Activated effector memory CD4-positive, alpha-beta T cell treated with anti-CD3 and anti-CD28 coated beads, Interleukin-2, amount 50 U/mL, for 16 hours (primary cell): ENCODE measurements at places on chromosomes 7 and 10.
A peak's percentile ranks its signal among the peaks of the same experiment; 100 is the strongest.

DNA sequence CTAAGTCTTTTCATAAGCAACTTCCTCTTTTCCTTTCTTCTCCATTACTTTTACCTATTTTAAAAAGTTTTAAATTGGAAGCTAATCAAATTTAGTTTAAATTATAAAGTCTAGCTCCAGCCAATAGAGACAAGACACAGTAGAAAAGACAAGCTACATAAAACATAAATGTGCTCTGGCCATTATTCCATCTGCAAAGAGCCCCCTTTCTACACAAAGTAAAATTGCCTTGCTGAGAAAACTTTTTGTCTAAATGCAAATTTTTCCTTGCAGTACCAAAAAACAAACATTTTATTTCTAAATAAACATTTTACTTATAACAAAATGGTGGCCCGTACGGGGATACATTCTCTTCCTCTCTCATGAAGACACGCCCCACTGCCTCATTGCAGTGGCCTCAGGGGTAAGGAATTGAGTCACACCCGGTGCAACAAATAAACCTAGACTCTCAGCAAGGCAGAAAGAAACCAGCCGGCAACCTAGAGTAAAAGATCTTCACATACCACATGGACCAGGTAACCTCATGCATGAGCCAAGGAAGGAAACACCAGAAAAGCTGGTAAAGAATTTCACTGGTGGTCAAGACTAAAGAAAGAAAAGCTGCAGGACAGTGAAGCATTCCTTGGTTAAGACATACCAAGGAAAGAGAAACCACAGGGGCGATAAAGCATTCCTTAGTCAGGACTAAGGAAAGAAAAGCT, 71.6 kb upstream of the ZNF746 start:
- DNase-seq = no peak

DNA sequence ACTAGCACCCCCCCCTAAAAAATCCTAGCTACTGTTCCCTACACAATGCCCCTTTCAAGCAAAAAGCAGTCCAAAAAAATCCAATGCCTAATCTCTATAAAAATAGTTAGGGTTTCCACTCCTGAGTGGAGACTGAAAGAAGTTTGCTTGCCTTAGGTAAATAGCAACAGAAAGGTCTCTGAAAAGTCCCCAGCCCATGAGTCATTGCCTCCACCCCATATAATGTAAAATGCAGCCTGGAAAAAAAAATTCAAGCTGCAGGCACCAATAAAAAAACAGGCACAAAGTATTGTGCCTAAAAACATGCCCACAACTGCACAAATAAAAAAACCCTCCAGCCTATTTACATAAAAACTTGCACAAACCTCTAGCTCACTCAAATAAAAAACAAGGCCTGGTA, 47.5 kb downstream of the ZNF680 start:
- DNase-seq = no peak

DNA sequence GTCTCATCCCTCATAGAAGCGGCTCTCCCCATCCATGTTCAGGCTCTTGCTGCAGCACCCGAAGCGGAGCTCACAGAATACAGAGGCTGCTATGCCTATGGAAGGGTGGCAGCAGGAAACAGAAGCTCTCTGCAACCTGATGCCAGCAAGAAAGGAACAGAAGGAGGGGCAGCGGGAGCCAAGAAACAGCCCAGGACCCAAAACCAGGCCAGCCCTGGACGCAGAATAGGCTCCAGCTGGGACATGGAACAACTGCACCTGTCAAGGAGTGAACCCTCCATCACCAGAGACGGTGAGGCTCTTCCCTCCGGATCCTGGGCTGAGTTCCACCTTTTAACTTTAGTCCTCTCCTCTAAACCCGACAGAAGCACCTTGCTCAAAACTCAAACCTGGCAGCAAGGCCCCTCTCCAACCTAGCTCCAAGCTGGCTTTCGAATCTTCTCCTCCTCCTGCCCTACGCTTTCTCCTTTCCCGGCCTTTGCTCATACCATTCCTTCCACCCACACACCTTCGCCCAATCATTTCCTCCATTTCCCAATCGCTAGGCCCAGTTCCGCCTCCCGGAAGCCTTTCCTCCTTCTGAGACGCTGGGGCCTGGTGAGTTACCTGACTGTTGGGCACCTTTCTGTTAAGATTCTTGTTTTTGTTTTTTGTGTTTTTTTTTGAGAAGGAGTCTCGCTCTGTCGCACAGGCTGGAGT, 122.8 kb upstream of the ZNF92 start:
- DNase-seq = no peak

DNA sequence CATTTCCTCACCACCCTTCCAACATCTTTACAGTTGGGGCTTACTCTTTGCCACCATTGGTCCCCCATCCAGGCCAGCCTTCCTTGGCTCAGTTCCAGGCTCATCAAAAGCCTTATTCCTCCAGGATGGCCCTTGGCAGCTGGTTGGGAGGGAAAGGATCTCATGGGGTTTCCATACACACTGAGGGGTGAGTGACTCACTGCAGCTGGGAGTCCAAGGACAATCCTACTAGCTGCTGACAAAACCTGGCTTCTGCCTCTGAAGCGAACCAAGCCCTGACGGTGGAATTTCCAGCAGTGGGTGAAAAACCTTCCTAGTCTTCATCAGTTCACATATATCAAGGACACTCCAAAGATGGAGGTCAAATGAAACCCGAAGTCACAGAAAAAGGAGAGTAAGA, 22.9 kb downstream of the CRHR2 start:
- DNase-seq = no peak

DNA sequence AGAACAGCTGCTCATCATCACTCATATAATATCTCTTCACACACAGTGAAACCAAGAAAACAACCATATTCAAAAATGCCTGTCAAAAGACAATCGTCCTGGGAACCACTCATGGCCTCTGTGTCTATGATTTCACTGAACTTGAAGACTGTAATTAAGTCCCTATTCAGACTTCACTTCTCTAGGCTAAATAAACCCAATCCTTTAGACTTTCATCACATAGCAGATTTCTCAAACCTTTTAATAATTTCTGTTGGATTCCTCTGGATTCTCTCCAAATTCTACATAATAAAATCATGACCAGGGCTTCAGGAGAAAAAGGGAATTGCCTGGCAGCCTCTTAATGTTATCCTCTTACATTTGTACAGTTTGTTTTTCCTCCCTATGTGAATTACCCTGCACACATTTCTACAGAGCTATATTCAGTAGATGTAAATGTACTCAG, 201.1 kb downstream of the LRRN3 start:
- DNase-seq = no peak

- DNase-seq = no peak
These were observed 109.9 kb upstream of the JAZF1 start for GRCh38 chr7:28290496-28290895.

DNA sequence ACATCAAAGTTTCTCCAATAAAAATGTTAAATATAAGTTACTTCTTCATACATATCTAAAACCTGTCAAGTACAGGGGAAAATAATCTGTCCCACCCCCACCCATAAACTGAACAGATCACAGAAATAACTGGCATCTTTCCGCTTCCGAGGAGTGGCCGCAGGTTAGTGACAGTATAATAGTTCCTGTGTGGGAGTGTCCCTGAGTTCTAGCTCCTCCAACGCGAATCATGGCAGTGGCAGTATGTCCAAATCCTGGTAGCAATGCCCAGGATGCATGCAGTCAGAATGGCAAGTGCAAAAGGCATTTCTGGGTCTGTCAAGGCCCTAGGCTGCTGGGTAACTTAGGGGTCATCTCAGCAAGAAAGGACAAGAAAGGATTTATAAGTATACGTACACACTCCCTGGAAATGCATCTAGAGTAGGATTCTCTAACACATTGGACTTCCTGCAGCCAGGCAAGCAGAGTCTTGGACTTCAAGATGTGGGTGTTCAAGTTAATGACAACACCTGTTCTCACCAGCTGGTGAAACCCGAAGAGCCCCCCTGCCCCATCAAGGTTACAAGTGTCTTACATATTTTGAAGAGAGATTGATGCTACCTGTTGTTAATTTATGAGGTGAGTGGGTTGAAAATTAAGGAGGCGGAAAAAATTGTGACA, 94.4 kb upstream of the COL1A2 start:
- no peak for DNase-seq

- DNase-seq = no peak
These were observed 73.3 kb downstream of the ARID5B start for GRCh38 chr10:61974601-61975390.

GRCh38 chr7:17474724-17475344, 176.4 kb downstream of the AHR start:
- no peak for DNase-seq

DNA sequence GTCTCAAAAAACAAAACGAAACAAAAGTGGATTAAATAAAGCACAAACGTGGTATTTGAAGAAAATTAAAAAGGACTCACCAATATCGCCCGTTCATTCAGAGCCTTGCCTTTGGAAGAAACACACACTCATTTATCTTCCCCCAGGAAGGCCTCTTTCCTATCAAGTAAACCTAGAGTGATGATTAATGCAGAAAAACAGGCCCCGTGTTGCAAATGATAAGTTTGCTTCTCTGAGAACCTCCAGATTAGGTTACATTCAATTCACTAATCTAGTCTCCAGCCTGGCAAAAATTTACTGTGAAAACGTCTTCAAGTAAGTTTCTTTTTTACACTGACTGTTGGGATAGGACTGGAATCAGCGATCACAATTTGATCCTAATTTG, 78.0 kb upstream of the C1GALT1 start:
- DNase-seq = no peak

DNA sequence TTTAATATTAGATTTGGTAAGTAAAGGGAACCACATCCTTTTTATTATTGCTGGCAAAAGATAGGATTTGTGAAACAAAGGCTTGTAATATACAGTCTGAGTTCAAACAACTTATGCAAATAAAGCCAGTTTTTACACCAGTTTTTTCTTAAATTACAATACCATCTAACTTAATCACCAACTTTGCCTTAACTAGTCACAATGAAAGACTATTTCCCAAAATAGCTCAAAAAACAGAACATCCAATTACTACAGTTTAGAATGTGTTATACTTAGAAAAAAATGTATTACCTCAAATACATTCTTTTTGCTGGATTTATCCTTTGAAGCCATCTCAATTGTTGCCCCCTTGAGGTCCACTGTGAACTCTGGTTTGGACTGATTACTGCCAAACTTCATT, 108.5 kb downstream of the ARHGAP12 start:
- DNase-seq = no peak

DNA sequence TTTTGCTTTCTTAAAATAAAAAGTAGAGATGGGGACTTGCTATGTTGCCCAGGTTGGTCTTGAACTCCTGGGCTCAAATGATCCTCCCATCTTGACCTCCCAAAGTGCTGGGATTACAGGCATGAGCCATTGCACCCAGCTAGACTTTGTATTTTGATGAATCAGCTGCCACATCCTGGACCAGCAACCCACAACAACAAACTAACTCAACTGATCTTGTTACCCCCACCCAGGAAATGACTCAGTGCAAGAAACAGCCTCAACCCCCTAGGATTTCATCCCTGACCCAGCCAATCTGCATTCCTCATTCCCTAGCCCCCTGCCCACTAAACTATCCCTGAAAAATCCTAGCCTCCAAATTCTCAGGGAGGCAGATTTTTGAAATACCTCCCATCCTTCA, 123.8 kb downstream of the IPMK start:
- DNase-seq = no peak

- DNase-seq = no peak
These were observed 197.6 kb upstream of the STK17A start for GRCh38 chr7:43385309-43385680.

DNA sequence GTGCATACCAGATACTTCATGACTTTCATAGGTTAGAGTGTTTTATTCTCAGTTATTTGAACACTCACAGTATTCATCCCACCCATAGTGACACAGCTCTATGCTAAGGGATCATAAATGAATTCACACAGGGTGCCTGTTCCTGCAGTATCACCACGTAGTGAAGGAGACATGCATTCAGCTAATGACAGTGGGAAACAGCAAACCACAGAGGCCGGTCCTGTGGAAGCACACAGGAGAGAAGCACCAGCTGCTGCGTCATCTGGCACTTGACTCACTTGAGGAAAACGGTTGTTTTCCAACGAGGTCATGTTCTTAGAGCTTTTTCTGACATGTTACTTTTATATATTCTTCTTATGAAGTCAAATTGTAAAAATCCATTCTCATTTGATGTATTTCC, 73.0 kb downstream of the UBE3C start:
- DNase-seq = no peak

DNA sequence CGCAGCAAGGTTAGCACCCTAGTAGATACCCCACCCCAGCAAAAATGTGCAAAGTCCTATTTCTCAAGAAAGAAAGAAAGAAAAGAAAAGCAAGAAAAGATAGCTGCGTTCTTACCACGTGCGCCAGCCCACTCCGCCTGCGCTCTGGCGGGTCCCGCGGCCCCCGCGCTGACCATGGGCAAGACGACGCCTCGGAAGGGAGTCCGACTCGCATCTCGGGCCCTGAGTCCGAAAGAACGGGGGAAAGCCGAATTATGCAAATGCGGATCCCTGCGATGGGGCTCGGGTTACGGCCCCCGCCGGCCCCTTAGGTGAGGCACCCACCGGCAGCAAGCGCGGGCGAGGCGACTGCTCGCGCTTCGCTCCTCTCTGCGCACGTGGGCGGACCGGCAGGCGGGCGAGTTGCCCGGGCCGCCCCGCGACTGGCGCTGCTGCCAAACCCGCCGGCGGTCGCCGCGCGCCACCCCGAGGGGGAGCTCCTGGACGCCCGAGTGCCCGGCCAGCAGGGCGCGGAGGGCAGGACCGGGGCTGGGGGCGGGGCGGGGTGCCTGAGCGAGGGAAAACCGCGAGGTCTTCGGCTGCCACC, 2.4 kb upstream of the EGR2 start:
- DNase-seq = peak; percentile 88

DNA sequence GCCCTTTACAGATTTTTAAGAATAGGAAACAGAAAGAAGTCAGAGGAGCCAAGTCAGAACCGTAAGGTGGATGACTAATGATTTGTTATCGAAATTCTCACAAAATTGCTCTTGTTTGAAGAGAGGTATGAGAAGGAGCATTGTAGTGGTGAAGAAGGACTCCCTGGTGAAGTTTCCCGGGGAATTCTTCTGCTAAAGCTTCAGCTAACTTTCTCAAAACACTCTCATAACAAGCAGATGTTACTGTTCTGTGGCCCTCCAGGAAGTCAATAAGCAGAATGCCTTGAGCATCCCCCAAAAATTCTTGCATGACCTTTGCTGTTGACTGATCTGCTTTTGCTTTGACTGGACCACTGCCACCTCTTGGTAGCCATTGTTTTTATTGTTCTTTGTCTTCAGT, 152.9 kb downstream of the HGF start:
- no peak for DNase-seq

DNA sequence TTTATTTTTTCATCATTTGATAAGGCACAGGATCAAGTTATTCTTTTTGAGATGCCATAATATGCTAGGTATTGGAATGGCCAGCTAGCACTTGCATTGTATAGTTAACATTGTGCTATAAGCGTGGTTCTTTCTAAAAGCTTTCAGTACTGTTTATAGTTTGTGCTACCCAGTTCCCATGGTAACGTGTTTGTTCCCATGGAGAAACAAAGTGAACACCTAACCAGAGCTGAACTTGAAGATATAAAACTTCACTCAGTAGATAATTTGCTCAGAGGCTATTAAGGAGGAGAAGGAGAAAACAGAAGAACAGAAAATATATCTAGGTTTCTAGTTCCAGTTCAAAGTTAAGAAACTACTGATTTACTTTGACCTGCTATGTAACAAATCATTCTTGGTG, 23.6 kb upstream of the ITGB8 start:
- no peak for DNase-seq

- DNase-seq = no peak
These were observed 81.4 kb upstream of the CAPZA2 start for GRCh38 chr7:116780966-116781365.
